ENCODE measurements at places on chromosomes 16 and 17.

DNA sequence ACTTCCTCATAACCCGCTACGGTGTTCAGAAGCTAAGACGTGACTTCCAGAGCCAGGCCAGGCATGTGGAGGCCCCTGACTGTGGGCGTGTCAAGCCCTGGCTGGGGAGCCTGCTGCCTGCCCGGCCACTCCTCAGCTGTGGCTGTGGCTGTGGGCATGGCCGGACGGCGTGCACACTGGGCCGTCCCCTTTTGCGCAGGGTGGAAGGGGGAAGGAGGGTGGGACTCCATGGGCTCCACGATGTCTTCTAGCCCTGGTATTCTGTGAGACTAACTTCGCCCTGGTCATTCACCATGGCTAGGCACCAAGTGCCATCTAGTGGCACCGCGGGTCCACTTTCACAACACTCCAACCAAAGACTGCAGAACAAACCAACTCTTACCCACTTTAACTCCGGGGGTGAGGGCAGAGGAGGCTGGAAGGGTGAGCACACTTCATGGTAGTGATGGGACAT lies 67.9 kb downstream of the N4BP1 start:
- DNase-seq = peak; percentile 15

DNA sequence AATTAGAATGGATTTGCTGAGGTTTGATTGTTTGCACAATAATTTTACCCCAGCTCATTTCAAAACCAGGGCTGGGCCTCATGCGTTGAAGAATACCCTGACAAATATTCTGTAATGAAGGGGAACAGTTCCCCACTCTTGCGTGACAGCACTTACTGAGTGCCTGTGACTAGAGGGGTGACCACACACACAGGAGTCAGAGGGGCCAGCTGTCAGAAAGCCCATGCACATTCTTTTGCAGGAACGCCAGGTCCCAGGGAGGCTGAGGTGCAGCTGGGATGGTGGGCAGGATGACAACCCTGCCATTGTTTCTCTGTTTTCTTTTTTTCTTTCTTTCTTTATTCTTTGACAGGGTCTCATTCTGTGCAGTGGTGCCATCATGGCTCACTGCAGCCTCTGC lies 44.6 kb downstream of the SMPD3 start:
- DNase-seq = no peak

GRCh38 chr17:63406689-63407330 lies 39.3 kb downstream of the CYB561 start:
- DNase-seq = peak; percentile 40

- peak; percentile 61 for DNase-seq
Observed at GRCh38 chr17:17682293-17682736, 1.1 kb downstream of the RAI1 start.

GRCh38 chr17:82299452-82299851 lies 18.0 kb downstream of the CD7 start:
- DNase-seq = no peak

- DNase-seq = no peak
Observed at GRCh38 chr17:59650642-59651041, 30.9 kb downstream of the CLTC start.

All from activated T-cell treated with anti-CD3 and anti-CD28 coated beads for 48 hours (primary cell).